NCI-H2029 treated with DMSO at 0.1 percent for 48 hours (cell line): ENCODE measurements at places on chromosomes 1 and 21.

DNA sequence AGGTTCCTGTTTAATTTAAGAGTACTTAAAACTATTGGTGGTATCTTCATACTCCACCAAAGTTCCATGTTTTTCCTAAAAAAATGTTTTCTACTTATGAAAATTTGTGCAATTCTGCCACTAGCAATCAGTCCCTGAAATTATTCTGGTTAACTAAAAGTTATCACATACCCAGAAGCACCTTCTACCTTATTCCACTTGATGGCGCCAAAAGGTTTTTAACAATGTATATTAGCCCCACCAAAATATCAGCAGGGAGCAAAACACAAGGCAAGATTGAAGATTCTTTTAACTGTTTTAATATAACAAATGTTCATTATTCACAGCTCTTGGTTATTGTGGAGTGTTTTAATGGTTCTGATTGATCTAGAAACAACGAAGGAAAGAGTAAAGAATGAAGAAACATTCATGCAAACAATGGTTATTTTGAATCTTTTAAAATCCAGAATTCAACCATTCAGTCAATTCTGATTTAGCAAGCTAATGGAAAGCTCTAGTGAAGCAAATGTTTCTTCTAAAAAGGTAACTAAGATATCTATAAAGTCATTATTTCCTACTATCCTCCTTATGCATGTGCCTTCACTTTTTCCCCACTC, 67.2 kb downstream of the TTLL7 start:
- peak; percentile 56 for DNase-seq

DNA sequence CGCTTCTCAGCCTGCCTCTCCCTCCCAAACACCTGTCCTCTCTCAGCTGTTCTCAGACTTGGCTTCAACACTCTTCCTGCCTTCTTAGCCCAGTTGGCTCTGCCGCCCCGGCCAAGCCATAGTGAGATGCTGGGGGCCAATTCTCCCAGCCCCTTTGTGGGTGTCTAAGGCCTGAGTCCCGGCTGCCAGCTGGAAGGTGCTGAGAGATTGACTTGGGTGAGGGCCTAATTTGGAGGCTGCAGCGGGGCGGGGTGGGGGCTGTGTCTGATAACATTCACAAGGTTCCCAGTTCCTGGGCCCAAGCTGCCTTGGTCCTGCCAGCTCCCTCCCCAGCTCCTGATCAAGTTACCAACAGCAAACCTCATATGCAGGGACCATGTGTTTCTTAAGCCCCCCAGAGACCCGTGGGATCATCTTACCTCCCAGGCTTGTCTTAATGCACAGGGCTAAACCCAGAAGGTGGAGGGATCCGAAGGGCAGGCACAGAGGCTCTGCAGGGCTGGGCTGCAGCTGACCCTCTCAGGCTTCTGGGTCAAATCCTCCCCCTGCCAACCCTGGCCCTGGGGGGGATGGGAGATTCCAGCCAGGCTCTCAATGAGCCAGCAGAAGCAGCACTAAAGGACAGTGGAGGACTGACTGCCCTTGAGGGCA, 9.8 kb downstream of the INKA2 start:
- no peak for DNase-seq

- no peak for DNase-seq
These were observed 21.4 kb downstream of the COL6A1 start for GRCh38 chr21:46002841-46003574.

GRCh38 chr1:104294259-104294658, 544.6 kb downstream of the AMY1C start:
- no peak for DNase-seq

DNA sequence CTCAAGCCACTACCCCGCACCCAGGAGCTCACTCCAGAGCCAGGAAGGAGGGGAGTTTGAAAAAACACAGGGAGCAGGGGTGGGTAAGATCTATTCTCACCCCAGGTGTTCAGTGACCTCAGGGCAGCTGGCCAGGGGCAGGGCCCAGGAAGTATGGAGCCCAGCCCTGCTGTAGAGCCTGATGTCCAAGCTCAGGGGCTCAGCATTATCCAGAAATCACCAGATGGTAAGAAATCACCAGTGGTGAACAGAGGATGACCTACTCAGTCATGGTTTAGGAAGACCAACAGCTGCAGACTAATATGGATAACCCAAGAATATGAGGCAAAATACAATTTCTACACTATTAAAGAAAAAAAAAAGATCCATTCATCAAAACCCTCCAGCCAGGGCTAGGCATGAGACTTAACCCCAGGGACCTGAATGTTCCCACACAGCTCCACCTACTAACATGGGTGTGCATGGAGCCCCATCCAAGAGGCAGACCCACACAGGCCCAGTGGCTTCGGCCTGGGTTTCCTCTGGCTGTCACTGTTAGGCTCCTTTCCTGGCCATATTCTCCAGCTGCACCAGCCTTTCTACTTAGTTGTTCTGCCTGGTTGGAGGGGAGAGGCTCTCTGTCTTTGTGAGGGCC, 67.6 kb downstream of the KCNN3 start:
- no peak for DNase-seq

DNA sequence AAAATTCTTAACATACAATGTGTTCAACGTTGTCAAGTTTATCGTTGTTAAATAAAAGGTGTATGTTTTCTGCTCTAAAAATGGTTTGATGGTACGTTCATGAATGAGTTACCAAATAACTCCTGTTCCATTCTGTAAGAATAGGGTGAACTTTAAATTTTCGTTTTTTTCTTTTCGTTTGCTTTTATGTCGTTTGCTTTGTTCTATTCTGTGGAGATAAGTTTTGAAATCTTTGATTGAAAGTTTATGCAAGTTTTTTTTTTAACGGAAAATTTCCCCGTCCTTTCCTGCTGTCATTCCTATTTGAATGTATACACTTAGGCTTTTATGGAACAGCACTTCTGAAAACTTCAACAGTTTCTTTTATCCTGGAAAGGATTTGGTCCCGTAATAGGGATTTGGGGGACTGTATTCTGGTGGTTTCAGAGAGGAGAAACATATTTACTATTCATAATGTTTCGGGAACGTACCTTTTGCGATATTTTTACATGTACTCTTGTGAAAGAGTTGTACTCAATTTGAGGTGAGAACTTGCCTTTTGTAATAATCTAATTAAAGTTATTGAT, 1.7 kb downstream of the DR1 start:
- no peak for DNase-seq

DNA sequence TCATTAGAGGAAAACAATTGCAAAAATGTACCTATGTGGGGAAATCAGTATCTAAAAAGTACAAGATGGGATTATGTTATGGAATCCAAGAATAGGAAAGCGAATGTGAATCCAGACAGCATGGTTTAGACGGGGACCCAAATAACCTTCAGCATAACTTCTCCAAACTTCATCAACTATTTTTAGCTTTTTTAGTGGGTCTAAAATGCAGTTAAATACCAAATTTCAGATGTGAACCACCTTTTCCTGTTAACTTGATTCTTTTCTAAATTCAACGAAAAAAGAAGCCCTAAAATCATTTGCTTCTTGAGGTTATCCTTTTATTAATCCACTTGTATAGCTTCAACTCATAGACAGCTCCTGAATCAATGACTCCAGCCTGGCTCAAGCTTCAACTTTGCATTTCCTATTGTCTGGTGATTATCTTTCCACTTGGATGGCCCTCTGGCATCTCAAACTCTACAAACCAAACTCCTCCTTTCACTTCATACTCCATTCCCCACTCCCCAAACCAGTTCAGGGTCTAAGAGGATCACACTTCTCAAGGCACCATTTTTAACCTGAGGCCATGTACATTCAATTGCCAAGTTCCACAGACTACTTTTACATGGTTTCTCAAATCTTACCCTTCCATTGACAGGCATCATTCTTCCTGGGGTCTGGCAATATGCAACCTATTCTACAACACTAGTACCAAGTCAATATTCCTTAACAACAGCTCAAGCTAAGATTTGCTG, 7.4 kb downstream of the ERRFI1 start:
- DNase-seq, result no peak

DNA sequence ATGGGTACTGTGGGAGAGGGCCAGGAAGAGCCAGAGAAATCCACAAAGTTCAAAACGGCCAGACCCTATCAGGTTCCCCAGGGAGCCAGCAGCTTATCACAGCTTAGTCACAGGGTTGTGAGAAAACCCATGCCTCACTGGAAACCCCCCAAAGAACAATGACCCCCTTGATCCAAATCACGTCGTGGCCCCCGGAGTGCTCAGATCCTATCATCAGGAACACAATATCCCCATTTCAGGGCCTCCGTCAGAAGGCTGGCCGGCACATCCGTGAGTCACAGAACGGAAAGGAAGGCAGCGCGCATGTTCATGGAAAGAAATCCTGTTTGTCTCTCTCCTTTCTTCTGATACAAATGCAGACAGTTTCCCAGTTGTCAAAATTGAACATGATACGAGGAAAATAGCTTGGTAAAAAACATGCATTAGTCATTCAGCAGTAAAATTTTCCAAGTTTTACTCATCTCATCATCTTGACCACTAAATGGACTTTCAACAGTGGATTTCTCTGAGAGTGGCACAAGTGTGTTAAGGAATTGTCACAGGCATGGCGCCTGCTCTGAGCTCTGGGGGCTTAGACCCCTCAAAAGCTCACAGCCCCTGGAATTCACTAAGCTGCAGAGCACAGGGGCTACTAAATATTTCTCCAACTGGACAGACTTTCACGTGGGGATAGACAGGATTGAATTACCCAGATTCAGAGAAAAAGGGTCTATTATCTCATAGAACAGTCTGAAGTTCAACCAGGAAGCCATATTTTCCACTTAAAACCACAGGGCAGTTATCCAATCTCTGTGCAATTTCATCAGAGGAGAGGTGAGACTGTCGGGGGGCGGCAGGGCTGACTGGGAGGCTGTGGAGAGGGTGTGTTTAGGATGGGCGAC, 124.8 kb downstream of the RIPK4 start:
- no peak for DNase-seq

DNA sequence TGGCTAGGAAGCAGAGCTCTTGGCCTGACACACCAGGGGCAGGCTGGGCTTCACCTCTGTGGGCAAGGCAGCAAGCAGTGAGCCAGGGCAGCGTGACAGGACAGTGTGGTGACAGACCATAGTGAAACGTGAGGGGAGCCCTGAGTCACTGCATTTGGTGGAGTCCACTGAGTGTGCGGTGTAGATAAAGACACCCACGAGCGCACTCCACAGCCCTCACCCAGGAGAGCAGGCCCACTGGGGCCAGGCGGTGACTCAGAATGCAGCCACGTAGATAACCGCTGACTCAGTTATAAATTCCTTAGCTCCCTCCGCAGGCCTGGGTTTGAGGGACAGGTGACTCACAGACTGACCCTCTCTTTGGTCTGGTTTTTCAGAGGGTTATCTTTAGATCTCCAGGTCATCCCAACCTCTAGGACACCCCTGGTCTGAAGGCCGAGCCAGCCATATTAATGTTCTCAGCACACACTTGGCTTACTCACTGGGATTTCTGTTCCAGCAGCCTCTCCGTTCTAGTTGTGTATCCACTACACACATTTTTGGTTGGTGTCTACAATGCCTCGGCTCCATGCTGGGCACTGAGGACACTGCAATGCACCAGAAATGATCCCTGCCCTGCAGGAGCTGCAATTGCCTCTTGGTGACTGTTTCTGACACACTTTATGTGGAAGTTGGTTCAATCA, 90.2 kb upstream of the TSPAN2 start:
- no peak for DNase-seq

DNA sequence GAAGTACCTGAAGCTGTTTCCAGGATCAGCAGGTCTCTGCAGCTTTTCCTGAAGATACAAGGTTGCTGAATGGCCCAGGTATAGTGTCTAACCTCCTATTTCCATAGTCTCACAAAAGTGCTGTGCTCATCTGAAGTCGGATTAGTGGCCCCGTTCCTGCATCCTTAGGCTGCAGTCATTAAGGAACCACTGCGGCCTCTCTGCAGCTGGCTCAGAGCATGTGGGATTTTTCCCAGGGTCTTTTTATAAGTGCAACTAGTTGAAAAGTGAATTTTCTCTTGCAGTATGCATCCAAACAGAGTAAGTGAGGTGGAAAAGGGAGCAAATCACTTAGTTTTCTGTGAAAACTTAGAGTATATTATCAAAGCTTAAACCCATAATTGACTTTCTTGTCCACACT, 565.3 kb upstream of the NEGR1 start:
- no peak for DNase-seq

GRCh38 chr21:33355355-33355754, 30.6 kb downstream of the IFNAR1 start:
- DNase-seq, result no peak

DNA sequence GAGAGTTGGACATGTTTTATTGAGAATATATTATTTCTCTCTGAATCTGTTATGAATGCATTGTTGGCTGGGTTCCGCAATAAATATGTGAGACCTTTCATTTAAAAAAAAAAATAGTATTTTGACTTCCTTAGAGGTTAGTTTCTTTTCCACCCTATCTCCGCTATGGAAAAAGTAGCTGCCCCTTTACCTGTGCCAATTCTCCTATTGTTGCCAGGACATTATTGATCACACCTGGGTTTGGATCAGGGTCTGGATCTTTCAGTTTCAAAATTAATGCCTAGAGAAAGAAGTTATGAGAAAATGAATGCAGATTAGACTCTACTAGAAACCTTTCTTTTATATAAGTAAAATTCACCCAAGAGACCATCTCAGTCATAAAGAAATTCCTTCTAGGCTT, 29.1 kb downstream of the MTOR start:
- DNase-seq, result no peak

DNA sequence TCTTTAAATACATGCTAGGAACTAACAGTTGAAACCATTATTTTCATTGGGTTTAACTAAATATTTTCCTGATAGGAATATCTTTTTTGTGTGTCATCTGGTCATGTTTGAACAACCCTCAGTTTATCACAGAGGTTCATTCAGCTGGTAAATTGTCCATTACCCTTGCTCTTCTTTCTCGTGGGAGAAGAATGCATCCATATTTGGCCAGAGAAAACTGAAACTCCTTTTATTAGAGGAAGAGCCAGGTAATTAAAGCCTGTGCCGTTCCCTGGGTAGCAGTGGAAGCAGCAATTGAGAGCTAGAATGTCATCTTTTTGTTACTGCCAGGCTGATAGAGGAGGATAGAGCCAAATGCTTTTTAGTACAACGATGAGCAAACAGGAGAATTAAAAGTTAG, 587.2 kb upstream of the ZRANB2 start:
- peak; percentile 51 for DNase-seq

DNA sequence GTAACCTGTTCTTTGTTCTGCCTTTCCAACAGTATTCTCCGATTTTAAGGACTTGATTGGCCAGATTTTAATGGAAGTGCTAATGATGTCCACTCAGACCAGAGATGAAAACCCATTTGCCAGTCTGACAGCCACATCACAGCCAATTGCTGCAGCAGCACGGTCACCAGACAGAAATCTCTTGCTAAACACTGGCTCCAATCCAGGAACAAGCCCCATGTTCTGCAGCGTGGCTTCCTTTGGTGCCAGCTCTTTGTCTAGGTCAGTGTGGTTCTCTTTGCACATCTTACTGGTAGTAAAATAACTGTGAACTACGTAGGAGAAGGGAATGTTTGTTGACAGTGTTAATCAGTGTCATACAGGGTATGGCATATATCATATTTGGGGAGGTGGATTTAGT, 72.7 kb downstream of the UBE4B start:
- DNase-seq, result no peak

DNA sequence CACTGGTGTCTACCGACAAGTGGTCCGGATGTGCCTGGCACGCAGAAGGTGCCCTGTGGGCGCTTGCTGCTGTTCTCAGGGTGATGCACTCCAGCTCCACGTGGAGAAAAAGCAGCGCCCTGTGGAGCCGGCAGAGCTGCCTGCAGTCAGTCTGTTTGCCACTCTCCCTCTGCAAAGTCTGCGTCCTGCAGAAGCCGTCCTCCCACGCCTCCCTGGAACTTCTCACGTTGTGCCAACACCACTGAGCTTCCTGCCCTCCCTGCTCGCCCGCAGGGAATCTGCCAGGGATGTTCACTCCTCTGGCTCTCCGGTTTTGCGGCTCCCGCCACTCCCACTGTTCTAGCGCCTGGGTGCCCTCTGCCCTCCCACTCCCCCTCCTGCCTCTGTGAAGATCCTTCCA, 19.8 kb upstream of the UBXN10 start:
- DNase-seq, result no peak

- DNase-seq, result no peak
These were observed 213.5 kb upstream of the MAP1LC3C start for GRCh38 chr1:242212401-242212800.
